Posterior cingulate gyrus (tissue), 11 donors: ENCODE measurements at places on chromosomes 3 and 15.

- DNase-seq = no peak
These were observed 73.4 kb downstream of the GTPBP8 start for GRCh38 chr3:113064183-113064582.

GRCh38 chr3:83770664-83771402, 1188.0 kb upstream of the CADM2 start:
- DNase-seq = no peak

- no peak for DNase-seq
These were observed 177.5 kb upstream of the ICE2 start for GRCh38 chr15:60656481-60656880.

DNA sequence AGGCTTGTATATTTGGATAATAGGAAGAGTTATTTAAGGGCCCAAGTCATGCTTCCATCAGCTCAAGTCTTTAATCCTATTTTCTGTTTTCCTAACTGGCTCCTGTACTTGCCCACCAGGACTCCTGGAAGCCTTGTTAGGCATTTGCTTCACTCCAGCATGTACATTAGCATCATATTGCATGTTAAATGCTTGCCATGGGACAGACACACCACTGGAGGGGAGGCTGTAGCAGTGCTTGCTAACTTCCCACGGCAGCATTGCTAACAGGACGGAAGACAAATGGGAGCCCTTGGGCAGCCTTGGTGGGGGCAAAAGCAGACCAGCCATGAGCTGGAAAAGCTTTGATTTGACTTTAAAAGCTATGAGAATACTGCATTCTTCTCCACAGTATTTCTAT, 6.1 kb downstream of the TMOD2 start:
- no peak for DNase-seq

DNA sequence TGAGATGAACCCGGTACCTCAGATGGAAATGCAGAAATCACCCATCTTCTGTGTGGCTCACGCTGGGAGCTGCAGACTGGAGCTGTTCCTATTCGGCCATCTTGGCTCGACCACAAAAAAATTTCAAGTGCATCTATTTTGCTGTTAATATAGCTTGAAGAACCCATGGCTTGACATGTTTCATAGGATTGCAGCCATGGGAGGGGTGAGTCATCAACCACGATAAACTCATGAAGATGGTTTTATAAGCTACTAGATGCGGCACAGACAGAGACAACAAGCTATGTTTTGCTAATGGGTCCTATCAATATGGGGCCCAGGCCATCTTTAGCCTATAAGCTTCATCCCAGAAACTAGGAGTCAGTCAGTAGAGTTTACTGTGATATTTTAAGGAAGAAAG, 100.4 kb upstream of the PHLDB2 start:
- DNase-seq = no peak

GRCh38 chr3:183188895-183189462, 26.4 kb upstream of the LAMP3 start:
- DNase-seq = no peak

GRCh38 chr3:40109641-40110490, 199.6 kb upstream of the EIF1B start:
- no peak for DNase-seq

- DNase-seq = no peak
These were observed 104.4 kb downstream of the TMCO5A start for GRCh38 chr15:38038659-38039442.

DNA sequence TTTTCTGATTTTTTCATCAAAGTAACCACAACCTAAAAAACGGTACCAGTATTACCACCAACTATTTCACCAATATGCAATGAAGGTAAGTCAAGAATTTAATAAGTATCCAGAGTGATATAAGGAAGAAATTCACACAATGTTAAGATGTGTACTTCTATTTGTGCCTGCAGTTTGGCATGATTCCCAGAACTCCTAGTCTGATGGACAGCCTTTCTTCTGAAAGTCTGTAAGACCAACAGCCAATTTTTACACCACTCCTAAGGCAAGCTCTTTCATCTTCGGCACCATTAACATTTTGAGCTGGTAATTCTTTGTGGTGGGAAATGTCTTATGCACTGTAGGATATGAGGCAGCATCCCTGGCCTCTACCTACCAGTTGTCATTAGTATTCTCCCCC, 108.3 kb downstream of the VPS13C start:
- DNase-seq = no peak

GRCh38 chr3:156389449-156389950, 165.4 kb downstream of the SSR3 start:
- DNase-seq = no peak

GRCh38 chr3:3200632-3201212, 21.2 kb upstream of the CRBN start:
- no peak for DNase-seq

- peak; percentile 42 for DNase-seq
These were observed 993 bp upstream of the GRAMD2A start for GRCh38 chr15:72198356-72199204.

GRCh38 chr15:69988541-69989225, 109.0 kb downstream of the TLE3 start:
- DNase-seq = no peak

DNA sequence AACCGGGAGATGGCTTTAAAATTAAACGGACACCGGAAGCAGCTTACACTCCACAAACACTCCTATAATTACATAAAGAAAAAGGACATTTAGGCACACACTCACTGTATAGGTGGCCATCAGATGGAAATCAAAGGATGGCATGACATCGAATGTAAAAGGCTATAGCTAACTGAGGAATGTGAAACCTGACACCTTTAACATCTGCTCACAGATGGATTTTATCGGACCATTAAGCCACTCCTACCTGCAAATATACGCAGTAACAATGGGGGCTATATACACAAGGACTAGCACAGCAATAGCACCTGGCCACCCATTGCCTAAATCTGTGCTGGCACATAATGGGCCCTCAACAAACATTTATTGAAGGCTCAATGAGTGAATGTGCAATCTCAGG, 14.5 kb upstream of the RBSN start:
- no peak for DNase-seq

DNA sequence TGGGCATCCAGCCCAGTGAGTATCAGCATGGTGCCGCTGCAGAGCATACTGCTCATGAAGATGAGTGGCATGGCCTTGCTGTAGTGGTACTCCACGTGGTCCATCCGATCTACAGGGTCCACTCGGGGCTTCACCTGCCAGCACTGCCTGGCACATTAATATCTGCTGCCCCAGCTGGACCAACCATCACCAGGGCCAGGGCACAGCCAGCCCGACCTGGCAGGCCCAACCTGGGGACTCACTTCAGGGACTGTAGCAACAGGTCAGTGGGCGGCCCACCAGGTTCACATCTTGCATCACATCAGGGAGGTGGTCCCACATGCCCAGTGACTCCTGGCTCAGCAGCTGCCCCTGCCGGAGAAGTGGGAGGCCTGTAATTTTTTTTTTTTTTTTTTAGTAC, 48.1 kb downstream of the CDIN1 start:
- DNase-seq = no peak

DNA sequence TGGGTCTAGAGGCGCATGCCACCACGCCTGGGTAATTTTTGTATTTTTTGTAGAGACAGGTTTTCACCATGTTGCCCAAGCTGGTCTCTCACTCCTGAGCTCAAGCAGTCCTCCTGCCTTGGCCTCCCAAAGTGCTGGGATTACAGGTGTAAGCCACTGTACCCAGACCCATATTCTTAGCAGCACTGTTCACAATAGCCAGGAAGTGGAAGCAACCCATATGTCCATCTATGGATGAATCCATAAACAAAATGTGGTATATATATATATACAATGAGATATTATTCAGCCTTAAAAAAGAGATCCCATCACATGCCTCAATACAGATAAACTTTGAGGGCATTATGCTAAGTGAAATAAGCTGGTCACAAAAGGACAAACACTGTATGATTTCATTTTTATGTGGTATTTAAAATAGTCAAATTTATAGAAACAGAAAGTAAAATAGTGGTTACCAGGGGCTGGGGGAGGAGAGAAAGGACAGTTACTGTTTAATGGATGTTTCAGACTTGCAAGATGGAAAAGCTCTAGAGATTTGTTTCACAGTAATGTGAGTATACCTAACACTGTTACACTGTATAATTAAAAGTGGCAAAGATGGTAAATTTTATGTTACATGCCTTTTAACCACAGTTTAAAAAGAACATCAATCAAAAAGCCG, 35.7 kb upstream of the GRAMD1C start:
- no peak for DNase-seq

GRCh38 chr3:48451270-48451669, 4.7 kb downstream of the ATRIP start:
- no peak for DNase-seq

DNA sequence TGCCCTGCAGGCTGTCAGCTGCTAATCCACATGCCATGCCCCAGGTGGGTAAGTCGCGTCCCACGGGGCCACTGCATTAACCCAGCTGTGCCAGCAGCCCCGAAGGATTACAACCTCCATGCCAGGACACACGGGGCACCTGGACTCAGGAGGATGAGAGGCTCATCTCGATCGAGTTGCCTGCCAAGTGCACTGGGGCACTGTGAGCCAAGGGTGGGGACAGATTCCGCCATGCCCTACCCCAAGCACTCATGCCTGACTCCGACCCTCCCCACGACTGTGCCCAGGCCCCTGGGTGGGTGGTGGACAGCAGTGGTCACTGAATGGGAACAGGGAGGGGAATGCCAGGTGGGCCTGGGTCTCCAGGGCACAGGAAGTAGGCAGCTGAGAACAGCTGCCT, 20.7 kb upstream of the SNRPA1 start:
- DNase-seq = no peak

GRCh38 chr3:172675441-172676193, 35.2 kb downstream of the NCEH1 start:
- no peak for DNase-seq

GRCh38 chr3:81502236-81502635, 259.2 kb downstream of the GBE1 start:
- no peak for DNase-seq

DNA sequence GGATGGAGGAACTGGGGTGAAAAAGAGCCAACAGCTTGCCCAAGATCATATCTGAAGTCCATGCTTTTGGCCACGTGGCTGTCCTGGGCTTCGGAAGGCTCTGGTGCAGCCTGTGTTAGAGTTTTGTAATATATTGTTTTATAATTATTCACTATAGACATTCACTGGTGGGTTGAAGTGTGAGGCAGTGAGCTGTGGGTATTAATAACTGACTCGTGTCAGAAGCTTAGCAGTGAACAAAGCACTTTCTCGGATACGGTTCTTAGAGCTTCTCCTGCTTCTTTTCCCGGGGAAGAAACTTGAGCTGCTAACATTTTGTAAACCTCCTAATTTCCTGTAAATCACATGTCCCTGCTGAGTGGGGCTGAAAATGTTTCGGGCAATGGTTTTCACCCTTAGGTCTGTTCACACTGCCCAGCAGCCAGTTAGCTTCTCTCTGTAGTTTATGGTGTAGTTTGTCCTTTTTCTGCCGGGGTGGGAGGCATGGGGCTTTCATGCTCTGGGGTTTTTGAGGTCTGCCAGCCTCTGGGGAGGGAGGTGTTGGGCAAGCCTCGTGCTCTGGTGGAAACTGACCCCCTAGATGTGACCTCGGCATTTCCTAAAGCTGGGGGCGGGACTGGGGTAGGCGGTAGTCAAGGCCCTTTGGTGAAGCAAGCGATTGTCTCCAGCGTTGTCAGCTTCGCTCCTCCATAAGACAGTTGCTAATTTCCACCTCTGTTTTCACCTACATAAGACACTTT, 1.7 kb downstream of the MRAS start:
- no peak for DNase-seq

- no peak for DNase-seq
These were observed 51.0 kb downstream of the CCDC54 start for GRCh38 chr3:107428051-107428858.

DNA sequence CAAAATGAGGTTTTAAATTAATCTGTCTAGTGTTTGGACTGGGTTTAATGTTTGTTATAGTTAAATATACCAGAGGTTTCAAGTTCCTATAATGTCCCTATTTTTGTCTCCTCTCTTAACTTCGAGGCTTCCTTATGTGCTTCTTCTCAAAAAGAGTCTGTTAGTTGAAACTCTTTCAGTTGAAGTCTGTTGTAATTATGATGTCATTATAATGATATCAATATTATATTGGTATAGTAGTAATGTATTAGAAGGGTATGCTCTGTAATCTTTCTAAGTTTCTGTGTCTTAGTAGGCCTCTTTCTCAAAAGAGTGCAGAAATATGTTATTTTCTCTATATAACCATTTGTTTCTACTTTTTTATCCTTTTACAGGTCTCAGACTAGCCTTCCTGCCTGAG, 1148.0 kb downstream of the NSUN3 start:
- DNase-seq = no peak

DNA sequence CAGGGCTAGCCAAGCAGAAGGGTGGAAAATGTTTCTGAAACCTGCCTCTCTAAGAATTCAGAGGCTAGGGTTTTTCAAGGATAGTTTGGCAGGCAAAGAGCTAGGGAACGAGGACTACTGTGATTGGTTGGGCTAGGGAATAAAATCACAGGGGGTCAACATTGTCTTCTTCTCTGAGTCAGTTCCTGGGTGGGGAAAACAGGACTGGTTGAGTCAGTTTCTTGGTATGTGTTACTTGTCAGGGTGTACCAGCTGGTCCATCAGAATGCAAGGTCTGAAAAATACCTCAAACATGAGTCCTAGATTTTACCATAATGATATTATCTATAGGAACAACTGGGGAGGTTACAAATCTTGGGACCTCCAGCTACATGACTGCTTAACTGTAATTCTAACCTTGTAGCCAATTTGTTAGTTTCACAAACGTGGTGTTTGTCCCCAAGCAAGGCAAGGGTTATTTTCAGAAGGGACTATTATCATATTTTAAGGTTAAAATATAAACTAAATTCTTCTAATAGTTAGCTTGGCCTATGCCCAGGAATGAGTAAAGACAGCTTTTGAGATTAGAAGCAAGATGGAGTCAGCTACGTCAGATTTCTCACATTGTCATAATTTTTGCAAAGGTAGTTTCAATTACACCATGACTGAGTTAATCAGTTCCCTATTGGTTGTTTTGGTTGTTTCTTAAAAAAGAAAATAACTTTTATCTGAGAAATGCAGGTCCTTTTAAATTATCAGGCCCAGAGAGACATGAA, 231.5 kb downstream of the ALCAM start:
- DNase-seq = no peak

- no peak for DNase-seq
These were observed 6.6 kb downstream of the PARL start for GRCh38 chr3:183878071-183878470.

DNA sequence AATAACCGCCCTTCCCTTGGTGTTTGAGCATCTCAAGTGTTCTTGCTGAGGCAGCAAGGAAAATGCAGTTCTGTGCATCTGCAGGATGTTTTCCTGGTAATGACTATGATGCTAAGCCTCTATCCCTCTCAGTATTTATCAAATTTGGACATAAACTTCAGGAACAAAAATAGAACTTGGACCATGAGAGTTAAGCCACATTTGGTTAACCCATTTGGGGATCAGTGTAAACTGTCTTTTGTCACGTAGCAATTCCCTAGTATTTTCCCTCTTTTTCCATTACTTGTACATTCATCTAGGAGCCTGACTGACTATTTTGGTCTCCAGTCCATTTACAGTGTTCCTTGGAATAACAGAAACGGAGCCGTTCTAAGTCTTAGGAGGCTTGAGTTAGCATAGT, 250.8 kb downstream of the RBMS3 start:
- DNase-seq = no peak
